ENCODE measurements at places on chromosomes 1 and 21.

DNA sequence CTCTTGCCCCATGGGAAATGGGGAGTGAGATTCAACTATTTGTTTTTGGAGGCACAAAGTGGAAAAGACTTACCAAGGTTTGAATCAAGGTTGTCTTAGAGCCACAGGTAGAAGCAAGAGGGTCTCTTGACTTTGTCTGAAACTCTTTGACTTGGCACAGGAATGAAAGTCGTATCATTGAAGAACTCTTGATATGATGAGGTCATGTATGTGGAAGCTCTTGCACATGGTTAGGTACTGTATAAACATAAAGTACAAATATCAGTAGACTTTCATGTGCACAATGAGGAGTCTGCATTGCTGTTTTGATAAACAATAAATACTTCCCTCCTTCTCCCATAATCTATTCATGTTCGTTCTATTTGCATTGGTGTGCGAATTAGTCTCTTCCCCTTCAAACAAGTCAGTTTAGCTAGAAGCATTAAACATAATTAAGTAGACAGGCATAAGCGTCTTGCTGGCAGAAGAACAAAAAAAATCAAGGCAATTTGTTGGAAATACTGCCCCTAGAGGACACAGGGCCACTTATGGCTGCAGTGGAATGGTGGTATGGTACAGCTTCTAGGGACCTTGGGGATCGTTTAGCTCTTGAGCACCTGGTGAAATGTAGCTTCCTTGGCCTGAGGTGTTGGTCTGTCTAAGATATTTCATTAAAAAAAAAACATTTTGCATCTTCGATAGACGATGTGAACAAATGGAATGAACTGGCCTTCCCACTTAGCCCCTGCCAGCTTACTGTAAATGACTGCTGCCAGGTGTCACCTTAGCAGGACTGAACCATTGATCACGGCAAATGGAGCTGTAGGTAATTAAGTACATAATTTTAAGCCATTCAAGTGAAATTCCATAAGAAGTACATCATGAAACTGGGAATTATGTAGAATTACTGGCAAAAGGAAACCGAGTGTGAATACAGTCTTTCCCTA is 218.0 kb upstream of the GALNT2 start:
- DNase-seq: peak; percentile 64

DNA sequence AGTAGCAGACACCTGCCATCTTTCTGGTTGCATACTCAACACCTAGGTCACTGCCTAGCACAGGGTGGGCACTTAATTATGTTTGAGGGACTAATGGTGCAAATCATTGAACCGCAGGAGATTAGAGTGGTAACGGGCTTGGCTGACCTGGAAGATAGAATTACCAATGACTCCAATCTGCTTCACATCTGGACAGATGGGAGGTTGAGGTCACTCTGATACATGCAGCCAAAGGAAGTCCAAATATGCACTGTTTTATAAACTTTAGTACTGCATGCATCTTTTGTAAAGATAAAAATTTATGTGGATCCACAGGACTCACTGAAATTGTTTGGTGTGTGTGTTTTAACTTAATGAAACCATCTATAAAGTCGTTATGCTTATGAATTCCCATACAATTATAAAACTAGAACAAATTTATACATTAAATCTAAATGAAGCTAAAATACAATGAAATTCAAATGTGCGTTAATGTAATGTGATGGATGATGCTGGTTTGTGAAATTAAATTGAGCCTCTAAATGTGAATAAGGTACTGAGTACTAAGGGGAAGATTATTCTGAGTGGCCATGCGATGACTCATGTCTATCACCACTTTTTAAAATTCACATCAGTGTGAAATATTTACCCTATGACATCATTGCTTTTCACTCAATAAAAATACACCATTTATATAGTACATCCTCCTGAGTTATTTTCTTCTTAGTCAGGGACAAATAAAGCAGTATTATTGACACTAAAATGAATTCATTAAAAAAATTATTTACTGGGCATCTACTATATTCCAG is 224.7 kb upstream of the FAM78B start:
- DNase-seq: no peak

- no peak for DNase-seq
Measured at GRCh38 chr1:56240400-56240799, 339.0 kb downstream of the PLPP3 start.

DNA sequence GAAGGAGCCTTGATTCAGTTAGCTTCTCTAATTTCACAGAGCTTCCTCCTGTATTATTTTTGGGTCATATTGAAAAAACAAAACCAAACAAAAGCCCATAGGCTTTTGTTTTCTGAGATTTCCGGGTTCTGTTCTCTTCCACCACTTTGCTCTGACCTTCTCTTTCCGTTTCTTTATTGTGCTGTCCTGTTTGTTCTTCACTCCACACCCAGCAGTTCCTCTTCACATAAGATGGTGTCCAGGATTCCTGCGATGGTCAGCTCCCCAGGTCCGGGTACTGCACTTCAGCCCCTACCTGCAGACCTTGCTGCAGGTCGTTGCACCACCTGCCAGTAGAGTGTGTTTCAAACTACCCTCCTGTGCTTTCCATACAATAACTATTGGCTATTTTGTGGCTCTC is 44.6 kb downstream of the GLUL start:
- no peak for DNase-seq

GRCh38 chr1:72283022-72283306 is 625 bp upstream of the NEGR1 start:
- DNase-seq: no peak
